Stomach (tissue), 19 donors: ENCODE measurements at places on chromosomes 7 and 10. TPM values are rescaled to one million over a fixed set of nuclear protein-coding genes. Genes with fewer than 3 reads are reported as not detected.

- H3K36me3 ChIP-seq = no peaks in the 10 kb centered on the region
- DNase-seq = peak; percentile 17
- no peak overlapping the region for H3K27ac ChIP-seq
- H3K4me3 ChIP-seq = no peak overlapping the region
- H3K27me3 ChIP-seq = no peaks in the 10 kb centered on the region
These were observed 17.4 kb downstream of the DDIT4 start for GRCh38 chr10:72291019-72291532.

GRCh38 chr7:104137971-104138370, 69.8 kb downstream of the ORC5 start:
- no peak overlapping the region for H3K4me3 ChIP-seq
- no peak for DNase-seq
- no peaks in the 10 kb centered on the region for H3K4me1 ChIP-seq
- H3K36me3 ChIP-seq = peaks cover 55% of the 10 kb centered on the region
- H3K27ac ChIP-seq = no peak overlapping the region

DNA sequence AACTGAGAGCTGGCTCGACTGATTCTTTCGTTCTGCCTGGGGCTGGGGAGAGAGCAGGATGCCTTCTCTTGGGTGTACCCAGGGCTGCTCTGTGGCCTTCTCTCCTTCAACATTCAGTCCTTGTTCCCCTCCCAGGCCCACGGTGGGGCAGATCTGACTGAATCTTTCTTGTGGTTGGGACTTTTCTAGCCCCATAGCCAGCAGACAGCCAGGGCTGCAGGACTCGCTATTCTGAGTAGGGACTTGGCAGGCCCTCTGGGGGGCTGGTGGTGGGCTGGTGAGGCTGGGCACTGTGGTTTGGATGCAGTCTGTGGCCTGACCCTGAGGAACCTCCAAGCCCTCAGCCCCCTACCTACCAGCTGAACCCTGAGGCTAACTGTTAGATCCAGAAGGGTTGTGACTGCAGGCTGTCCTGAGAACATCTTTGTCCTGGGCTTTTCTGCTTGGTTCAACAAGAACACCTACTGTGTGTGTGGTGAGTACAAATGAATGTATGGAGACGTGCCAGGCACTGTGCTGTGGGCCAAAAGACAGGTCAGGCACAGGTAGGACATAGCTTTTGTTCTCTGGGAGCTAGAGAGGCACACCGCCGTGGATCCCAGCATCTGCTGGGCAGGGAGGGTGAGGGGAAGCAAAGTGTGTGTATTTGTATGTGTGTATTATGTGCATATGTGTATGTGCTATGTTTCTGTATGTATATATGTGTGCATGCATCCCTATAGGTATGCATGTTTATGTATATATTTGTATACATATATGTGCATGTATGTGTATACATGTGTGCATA, 2.1 kb upstream of the PALD1 start:
- DNase-seq = no peak
- no peaks in the 10 kb centered on the region for H3K36me3 ChIP-seq
- peaks cover 51% of the 10 kb centered on the region for H3K27me3 ChIP-seq

GRCh38 chr10:56928714-56929113, 567.7 kb upstream of the ZWINT start:
- no peak overlapping the region for H3K27ac ChIP-seq
- DNase-seq = no peak
- H3K4me1 ChIP-seq = no peaks in the 10 kb centered on the region
- no peak overlapping the region for H3K4me3 ChIP-seq
- no peaks in the 10 kb centered on the region for H3K27me3 ChIP-seq

DNA sequence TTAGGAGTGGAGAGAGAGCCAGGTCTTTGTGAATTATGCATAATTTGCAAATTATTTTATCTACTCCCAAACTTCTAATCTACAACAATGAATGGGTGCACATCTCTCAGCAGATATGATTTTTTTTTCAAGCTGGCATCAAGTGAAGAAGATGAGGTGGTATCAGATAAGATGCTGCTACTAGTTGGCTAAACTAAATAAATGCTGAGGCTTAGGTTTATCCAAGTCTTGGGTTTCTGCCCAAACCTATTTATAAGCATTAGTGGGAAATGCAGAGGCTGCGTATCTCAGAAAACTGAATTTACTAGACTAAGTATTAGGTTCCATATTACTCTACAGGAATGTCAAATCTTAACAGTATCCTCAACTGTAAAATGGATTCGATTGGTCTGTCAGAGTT, 703.0 kb upstream of the CELF2 start:
- no peak for DNase-seq
- H3K4me1 ChIP-seq = no peaks in the 10 kb centered on the region
- H3K27me3 ChIP-seq = no peaks in the 10 kb centered on the region
- H3K4me3 ChIP-seq = no peak overlapping the region
- H3K36me3 ChIP-seq = no peaks in the 10 kb centered on the region

DNA sequence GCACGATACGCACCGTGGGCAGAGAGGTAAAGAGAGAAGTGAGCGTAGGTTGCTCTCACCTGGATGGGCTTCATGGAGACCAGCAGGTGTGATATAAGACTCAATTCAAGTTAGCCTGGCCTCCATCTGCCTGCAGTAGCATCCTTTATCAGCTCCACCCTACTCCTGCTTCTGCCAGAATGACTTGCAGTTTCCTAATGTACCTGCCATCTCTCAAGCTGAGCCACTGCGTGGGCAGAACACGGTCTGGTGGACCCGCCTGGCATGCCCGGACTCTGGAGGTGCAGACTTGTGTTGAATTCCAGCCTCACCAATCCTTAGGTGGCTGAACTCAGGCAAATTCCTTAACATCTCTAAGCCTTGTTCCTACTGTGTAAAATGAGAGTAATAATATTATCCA, 64.3 kb downstream of the STEAP1B start:
- DNase-seq = no peak
- no peaks in the 10 kb centered on the region for H3K27me3 ChIP-seq
- no peak overlapping the region for H3K4me3 ChIP-seq
- no peaks in the 10 kb centered on the region for H3K4me1 ChIP-seq
- H3K27ac ChIP-seq = no peak overlapping the region
- no peaks in the 10 kb centered on the region for H3K36me3 ChIP-seq

The THNSL1 gene
- 5.0 TPM for total RNA-seq

The TMEM176A gene
- 35.8 TPM for total RNA-seq

The GARIN1A gene
- total RNA-seq = 1.1 TPM
